ENCODE measurements at places on chromosomes 7 and 10.

GRCh38 chr7:151291206-151291605 lies 42.7 kb upstream of the SMARCD3 start:
- no peak for DNase-seq

GRCh38 chr10:123382491-123382890 lies 228.3 kb downstream of the BUB3 start:
- peak; percentile 14 for DNase-seq

GRCh38 chr7:123628829-123629228 lies 26.8 kb upstream of the LMOD2 start:
- no peak for DNase-seq

DNA sequence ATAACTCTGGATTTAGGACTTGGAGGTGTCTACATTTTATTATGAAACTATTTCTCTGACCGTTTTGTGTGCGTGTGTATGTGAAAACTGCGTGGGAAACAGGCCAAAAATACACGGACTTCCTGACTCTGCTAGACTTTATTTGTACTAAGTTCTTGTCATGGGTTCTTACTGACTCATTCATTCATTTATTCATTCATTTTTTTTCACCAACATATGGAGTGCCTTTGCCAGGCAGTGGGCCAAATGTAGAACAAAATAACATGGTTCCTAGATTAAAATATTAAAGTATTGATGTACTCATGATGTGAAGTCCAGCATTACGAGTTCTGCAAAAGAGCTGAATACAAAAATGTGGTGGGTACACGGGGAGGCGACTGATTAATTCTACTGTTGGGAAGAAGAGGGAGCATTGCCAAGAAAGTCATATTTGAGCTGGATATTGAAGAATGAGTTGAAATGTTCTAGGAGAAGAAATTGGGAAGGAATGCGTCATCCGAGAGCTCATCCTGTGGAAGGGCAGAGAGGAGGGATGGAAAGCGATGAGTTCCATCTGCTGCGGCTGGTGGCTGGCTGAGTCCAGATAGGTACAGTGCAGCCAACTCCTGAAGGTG lies 24.6 kb downstream of the CACNB2 start:
- no peak for DNase-seq

DNA sequence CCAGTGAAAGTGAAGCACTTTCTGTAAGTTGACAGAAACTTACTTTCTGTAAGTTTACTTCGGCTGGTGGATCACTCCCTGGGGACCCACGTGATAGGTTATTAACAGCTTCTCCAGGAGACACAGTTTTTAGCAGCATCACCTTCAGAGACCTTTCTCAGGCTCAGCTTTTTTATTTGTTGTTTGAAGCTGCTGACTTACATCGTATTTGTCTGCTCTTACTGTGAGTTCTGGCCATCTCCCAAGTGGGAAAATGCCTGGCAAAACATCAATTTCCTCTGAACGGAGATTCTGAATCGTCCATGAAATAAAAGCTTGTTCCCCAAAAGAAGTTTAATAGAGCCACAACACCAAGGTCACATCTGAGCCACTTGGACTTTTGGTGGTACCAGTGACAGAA lies 178.7 kb upstream of the PODXL start:
- DNase-seq = no peak

- DNase-seq = no peak
Observed at GRCh38 chr10:59873896-59874295, 32.5 kb downstream of the CCDC6 start.

DNA sequence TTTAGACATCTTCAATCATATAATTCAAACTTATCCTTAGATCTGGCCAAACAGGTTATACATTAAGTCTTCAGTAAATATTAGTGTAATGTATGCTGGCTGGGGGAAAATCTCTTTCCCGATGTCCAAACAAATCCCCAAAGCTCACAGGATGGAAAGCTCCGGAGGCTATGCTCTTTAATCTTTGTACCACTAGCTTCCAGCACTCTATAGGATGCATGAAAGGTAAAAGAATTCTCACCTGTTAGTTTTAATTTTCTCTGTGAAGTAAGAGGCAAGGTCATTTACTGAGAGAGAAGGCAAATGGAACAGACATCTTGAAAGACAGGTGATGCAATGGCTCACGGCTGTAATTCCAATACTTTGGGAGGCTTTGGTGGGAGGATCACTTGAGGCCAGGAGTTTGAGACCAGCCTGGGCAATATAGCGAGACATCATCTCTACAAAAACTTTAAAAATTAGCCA lies 99.8 kb upstream of the KIF5B start:
- DNase-seq = no peak

GRCh38 chr10:88861036-88861435 lies 9.4 kb upstream of the ANKRD22 start:
- DNase-seq = no peak

GRCh38 chr10:33666686-33667480 lies 332.4 kb upstream of the NRP1 start:
- no peak for DNase-seq

- DNase-seq = no peak
Observed at GRCh38 chr7:73973091-73973490, 54.9 kb upstream of the ELN start.

DNA sequence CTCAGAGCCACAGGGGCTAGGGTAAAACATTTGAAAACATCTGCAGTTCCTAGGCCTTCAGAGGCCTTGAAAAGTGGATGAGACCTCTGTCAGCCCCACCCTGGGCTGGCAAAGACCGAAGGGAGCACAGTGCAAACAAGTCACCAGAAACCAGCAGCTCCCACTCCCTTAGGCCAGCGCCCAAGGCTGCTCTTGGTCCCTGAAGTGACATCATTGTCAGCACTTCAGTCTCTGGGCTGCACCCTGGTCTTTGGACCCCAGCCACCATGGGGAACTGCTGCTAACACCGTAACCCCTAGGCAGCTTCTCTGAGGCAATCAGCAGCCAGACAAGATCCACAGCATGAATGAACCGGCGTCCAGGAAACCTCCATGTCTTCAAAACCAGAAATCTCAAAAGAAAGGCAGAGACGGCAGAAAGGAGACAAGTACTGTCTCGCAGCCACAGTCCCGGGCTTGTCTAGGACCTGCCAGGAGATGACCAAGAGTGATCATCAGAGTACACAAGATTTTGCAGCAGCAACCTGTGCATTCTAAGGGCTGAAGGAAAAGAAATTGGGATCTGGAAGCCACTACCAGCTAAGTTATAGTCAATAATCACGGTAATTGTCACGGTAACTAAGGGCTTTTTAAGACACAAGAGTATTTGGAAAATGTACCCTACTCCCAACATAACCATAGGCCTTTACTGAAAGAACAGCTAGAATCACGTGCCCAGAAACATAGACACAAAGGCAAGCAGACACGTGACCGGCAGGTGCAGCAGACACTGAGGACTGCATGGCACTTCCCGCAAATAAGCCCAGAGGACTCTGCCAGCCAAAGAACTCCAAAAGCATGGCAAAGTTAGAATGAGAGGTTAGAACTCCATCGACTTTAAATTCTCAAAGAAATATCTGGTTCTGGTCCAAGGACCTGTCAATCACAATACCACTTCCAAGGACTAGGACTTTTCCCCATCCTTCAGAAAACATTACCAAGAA lies 23.3 kb downstream of the CPXM2 start:
- DNase-seq = no peak

DNA sequence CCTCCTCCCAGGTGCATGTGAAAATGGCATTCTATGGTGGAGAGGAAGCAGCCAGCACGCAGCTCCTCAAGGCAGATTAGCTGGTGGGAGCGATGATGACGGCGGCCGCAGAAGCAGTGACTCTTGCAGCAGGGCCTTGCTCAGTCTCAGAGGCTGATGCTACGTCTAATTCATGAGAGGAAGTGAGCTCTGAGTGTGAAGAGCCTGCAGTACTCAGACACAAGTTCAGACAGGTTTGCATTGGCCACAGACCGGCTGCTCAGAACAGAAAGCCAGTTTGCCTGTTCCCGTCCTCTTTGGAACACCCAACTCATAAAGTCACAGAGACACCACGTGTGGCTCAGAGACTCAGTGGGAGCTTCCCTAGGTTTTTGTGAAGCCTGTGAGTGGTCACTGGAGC lies 136.5 kb downstream of the ADARB2 start:
- DNase-seq = no peak

DNA sequence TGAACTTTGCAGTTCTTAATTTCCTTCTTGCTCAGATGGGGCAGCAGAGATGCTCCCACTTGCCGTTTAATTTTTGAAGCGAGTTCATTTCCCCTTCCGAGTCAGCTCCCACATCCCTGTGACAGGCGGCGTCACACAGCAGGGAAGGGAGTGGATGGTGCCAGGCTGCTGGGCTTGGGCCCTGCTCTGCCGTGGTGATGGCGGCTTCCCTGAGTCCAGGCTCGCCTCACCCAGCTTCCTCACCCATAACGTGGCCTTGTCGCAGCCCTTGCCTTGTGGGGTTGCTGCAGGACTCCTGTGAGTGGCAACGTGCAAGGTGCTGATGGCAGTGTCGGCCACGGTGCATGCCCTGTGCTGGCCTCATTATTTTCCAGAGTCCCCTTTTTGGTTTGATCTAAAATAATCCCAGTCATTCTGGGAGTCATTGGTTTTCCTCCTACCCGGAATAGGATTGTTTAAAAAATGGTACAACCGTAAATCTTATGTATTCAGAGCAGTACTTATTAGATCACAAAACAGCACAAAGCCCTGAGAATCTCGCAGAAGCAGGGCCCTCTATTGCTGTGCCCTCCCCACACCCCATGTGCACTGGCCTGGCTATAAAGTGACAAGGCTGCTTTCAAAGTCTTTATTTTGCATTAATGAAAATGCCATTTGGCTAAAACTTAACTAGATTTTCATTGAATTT lies 260.1 kb downstream of the WDR37 start:
- DNase-seq = no peak

DNA sequence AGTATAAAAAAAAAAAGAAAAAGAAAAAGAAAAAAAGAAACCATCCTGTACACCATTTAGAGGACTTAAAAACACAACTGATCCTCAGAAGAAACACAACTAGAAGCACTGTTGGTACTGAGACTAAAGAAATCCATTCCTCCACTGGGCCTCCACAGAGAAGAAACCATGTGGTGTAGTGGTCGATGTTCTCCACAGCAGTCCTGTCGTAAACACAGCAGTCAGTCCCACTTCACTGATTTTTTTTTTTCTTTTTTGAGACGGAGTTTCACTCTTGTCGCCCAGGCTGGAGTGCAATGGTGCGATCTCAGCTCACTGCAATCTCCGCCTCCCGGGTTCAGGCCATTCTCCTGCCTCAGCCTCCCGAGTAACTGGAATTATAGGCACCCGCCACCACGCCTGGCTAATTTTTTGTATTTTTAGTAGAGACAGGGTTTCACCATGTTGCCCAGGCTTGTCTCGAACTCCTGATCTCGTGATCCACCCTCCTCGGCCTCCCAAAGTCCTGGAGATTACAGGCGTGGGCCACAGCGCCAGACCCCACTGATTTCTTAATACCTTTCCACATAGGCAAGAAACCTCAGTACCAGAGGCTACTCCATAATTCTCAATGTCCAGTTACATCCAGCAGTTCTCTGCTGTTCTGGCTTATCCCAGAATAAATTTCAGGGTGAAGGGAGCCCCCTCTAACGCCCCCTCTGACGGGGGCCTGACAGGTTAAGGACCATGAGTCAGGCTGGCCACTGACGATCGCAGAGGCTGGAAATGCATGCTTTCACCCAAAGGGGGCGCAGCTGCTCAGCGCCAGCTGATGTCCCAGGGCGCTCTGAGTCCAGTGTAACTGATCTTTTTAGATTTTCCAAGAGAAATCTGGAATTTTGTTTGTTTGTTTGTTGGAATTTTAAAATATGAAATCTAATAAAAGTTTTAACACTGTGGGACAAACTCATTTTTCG lies 24.8 kb upstream of the FFAR4 start:
- no peak for DNase-seq

DNA sequence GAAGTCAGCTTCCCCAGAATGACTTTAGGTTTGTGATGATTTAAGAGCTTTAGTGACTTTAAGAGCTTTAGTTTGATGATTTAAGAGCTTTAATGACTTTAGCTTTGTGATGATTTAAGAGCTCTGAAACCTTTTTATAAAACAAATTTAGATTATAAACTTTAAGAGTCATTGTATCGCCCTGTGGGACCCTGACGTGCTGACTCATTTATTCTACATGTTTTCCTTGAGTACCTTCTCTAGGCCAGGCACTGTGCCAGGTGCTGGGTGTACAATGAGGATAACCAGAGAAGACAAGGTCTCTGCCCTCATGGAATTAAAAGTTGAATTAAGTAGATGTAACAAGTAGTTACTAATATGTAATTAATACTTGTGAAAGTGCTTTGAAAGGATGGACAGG lies 45.4 kb downstream of the CNNM1 start:
- no peak for DNase-seq
